ENCODE measurements at places on chromosomes 6 and 20. TPM values are rescaled to one million over a fixed set of nuclear protein-coding genes. Genes with fewer than 3 reads are reported as not detected.

GRCh38 chr6:161489626-161490306 is 215.9 kb upstream of the AGPAT4 start:
- no peak for DNase-seq

- DNase-seq = no peak
These were observed 124.3 kb upstream of the TMEM170B start for GRCh38 chr6:11413117-11413687.

- peak; percentile 66 for DNase-seq
These were observed 1.9 kb downstream of the PPP1R18 start for GRCh38 chr6:30684386-30685156.

- DNase-seq = no peak
These were observed 198.9 kb downstream of the TSHZ2 start for GRCh38 chr20:53171065-53171464.

- no peak for DNase-seq
These were observed 30.5 kb downstream of the RPRD1B start for GRCh38 chr20:38063911-38064530.

GRCh38 chr20:23311947-23312506 is 38.6 kb upstream of the NXT1 start:
- no peak for DNase-seq

- no peak for DNase-seq
These were observed 211.8 kb upstream of the CITED2 start for GRCh38 chr6:139586273-139586672.

DNA sequence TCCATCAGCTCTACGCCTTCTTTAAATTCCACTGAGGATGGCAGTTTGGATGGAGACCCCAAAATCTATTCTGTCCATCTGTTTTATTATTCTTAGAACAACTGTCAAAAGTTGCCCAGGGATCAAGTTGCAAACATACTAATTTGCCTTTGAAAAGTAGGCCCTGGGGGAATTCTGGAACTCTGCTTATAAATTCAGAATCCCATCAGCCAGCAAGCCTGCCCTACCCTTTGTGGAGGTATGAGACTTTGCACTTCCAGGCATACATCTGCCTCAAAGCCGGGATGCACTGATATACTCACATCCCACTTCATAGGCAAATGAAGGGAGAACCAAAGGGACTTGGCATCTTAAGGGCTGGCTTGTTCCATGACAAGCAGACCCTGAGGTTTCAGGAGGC is 93.6 kb downstream of the INSM1 start:
- DNase-seq = no peak

DNA sequence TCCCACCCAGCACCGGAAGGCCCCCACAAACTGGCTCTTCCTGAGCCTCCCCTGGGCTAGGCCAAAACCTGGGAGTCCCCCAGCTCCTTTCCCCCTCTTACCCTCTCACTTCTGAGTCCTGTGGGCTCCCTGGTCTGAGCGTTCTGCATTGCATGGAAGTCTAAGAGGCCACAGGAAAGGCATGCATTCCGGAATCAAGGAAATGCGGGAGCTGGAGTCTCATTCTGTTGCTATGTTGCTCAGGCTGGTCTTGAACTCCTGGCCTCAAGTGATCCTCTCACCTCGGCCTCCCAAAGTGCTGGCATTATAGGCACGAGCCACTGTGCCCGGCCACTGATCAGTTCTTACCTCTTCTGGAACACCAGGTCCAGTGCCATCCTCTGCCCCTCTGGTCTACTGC is 45.9 kb downstream of the UBE2V1 start:
- no peak for DNase-seq

GRCh38 chr6:42532038-42532669 is 31.7 kb upstream of the UBR2 start:
- no peak for DNase-seq

GRCh38 chr6:20154753-20155152 is 57.5 kb downstream of the MBOAT1 start:
- DNase-seq = no peak

GRCh38 chr20:10670501-10671220 is 3.1 kb downstream of the JAG1 start:
- no peak for DNase-seq

DNA sequence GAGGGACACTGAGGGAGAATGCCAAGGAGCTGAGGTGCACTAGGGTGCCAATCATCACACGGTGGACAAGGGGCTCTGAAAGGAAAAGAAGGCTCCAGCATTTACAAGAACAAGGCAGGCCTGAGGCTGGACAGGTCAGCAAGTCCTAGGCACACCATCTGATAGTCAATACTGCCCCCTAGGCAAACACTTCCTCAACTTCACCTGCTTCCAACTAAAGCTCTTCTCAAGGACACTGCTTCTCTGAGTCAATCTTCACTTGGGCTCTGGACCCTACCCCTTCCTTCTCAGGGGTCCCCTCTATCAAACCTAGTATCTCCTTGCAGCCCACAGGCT is 37.7 kb upstream of the SLC4A11 start:
- DNase-seq = no peak

- no peak for DNase-seq
These were observed 204.3 kb upstream of the CST7 start for GRCh38 chr20:24744747-24745146.

DNA sequence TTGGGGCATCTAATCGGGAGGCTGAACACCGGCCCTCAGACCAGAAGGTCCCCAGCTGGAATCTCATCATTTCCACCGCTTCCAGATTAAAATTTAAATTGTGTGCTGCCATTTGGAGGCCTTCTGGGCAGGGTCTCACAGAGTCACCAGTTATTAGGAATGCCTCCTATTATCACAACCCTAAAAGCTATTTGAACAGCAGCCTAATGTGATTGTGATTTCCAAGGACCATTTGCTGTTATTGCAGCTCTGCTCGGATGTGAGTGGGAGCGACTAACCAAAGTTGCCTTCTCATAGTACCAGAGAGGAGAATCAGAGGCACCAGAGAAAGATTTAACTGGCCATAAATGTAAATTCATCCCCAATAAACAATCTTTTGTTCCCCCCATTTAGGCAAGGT is 277.3 kb downstream of the RNF144B start:
- DNase-seq = no peak

DNA sequence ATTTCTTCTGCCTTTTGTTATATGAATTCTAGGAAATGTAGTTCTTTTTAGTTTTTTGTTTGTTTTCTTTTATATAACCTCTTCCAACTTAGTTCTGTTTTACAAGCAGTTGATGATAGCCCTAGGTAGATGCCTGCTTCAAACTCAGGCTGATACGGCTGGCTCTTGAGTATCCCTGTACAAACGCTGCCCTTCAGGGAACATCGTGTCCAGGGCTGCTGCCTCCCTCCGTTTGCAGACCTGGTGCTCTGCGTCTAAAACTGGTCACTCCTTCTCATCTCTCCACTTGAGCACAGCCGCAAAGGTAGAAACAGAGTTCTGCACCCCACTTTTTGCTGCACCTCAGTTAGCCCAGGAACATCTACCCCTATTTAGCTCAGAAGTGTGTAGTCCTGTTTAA is 310.1 kb downstream of the PRL start:
- DNase-seq = no peak

- no peak for DNase-seq
These were observed 252.6 kb downstream of the MYLK4 start for GRCh38 chr6:2497922-2498623.

DNA sequence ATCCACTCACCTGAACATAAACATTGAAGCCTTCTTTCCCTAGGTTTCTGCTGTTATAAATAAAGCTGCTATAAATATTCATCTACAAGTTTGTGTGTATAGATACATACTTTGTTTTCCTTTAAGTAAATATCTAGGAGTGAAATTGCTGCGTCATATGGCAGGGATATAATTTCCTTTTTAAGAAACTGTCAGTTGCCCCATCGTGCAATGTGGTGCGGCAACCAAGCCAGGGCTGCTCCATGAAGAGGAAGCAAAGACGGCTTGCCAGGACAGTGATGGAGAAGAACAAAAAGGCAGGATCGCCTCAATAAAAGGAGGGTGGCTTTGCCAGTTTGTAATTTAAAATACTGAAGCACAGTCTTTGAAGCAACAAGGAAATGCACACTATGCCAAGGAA is 36.6 kb downstream of the CITED2 start:
- no peak for DNase-seq

GRCh38 chr6:142071981-142072380 is 60.7 kb upstream of the GJE1 start:
- DNase-seq = no peak

DNA sequence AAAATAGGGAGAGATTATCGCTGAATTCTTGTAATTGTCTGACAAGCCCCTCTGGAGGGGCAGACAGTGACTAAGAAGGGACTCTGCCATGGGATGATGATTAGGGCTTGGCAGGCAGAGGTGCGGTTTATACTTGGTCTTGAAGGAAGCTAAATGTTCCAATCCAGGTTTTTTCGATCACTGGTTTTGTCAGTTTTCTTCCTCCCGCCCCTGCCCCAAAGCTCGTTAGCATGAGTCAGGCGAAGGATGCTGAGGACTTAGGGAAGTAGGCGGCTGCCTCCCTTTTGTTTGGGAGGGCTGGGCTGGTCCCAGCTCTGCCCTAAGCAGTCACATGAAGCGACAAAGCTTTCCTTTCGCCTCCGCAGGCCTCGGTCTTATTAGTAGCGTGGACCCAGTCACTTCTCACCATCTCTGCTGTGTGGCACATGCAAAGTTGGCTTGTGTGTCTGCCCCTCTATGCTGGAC is 314.2 kb downstream of the CDC5L start:
- no peak for DNase-seq

DNA sequence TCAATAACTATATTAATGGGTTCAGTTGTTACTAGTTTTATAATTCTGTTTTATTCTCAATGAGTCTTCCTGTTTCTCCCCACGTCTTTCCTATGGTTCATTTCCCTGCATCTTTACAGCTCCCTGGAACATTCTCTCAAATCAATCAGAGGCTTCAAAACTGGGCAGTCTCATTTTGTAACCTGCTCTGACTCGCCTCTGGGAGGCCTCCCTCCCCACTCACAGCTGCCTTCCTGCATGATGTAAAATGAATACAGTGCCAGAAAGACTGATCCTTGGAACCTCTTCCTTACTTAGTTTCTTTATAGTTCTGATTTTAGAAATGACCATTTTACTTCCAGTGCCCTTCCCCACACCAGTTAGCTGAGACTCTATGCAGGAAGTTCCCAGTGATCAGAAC is 103.9 kb downstream of the ESR1 start:
- no peak for DNase-seq

- DNase-seq = no peak
These were observed 20.4 kb downstream of the PRSS16 start for GRCh38 chr6:27267857-27268434.

GRCh38 chr20:57380081-57380750 is 11.0 kb upstream of the RBM38 start:
- peak; percentile 11 for DNase-seq

DNA sequence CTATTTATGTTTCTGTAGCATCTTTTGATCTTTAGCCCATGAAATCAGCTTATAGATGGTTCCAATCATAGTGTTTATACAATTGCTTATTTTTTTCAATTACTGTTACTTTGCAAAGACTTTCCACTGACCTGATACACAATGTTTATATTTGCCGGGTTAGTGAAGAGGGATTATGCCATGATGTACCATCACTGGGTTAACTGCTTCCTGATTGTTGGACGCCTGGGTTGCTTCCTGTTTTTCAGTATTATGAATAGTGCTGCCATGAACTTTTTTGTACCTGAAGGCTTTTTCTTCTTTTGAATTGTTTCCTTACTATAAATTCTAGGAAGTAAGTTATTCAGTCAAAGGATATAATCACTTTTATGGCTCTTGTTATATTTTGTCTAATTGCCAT is 6.9 kb downstream of the MANBAL start:
- no peak for DNase-seq

GRCh38 chr6:835476-836160 is 142.7 kb upstream of the EXOC2 start:
- no peak for DNase-seq

GRCh38 chr6:13467216-13467600 is 20.2 kb downstream of the GFOD1 start:
- no peak for DNase-seq

- no peak for DNase-seq
These were observed 30.1 kb upstream of the SLC16A10 start for GRCh38 chr6:111057074-111057752.

- peak; percentile 74 for DNase-seq
These were observed 1.0 kb upstream of the SPATA2 start for GRCh38 chr20:49916146-49917002.

- no peak for DNase-seq
These were observed 153.4 kb downstream of the PHACTR1 start for GRCh38 chr6:12869816-12870432.

GRCh38 chr6:94367316-94367715 is 948.0 kb upstream of the EPHA7 start:
- DNase-seq = no peak

DNA sequence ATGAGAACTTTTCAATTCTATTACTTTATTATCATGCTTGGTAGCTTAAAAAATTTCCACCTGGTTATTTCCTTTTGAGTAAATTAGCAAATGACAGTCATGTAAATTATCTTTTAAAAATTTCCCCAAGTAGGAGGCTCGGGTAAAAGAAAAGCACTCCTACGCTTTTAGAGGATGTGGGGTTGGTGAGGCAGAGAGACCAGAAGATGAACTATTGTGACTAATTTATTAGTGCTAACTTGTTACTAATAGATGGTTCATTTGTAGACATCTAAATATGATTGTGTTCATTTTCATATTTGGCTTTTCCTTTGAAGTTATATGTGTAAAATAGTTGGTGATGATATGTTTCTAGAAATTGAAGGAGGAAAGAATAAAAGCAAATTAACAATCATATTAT is 27.0 kb downstream of the ZNF292 start:
- no peak for DNase-seq

The SYTL3 gene
- total RNA-seq = 1.0 TPM

The CLDN20 gene
- total RNA-seq = not detected

The EHMT2 gene
- total RNA-seq = 10.7 TPM

The LY6G5C gene
- total RNA-seq = 0.68 TPM

The ZBP1 gene
- total RNA-seq = 0.75 TPM

The TSHZ2 gene
- total RNA-seq = 27.8 TPM

The BPIFB1 gene
- total RNA-seq = not detected

The EGFL8 gene
- 6.0 TPM for total RNA-seq

The PSORS1C1 gene
- total RNA-seq = 0.42 TPM

The ULBP1 gene
- not detected for total RNA-seq

The C20orf144 gene
- total RNA-seq = not detected

The SYCP2L gene
- not detected for total RNA-seq
